Brain (organoid and tissue), 16 donors: ENCODE measurements at places on chromosomes 2 and 18.

- peak; percentile 93 for DNase-seq
Measured at GRCh38 chr2:10963155-10963554, 51.4 kb downstream of the KCNF1 start.

GRCh38 chr2:197838036-197838435, 33.6 kb downstream of the PLCL1 start:
- no peak for DNase-seq

- DNase-seq = no peak
Measured at GRCh38 chr2:233115741-233116140, 55.6 kb downstream of the INPP5D start.

DNA sequence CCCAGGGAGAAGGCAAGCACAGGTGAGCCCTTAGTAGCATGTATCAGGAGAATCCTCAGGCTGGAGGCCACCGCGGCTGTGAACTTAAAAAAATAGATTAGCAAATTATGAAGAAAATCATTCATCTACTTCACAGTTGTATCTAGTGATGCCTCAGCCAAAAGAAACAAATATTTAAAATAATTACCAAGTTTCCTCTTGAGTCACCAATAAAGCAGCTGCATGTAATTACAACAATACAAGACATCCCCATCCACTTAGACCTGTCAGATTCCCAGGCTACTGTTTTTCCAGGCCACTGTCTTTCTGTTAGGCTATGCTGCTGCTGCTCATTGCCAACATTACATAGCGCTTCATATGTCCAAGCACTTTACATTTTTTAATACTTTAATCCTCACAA, 54.6 kb upstream of the PHLPP1 start:
- DNase-seq = no peak

- peak; percentile 48 for DNase-seq
Measured at GRCh38 chr2:35864141-35864540, 491.4 kb upstream of the CRIM1 start.

DNA sequence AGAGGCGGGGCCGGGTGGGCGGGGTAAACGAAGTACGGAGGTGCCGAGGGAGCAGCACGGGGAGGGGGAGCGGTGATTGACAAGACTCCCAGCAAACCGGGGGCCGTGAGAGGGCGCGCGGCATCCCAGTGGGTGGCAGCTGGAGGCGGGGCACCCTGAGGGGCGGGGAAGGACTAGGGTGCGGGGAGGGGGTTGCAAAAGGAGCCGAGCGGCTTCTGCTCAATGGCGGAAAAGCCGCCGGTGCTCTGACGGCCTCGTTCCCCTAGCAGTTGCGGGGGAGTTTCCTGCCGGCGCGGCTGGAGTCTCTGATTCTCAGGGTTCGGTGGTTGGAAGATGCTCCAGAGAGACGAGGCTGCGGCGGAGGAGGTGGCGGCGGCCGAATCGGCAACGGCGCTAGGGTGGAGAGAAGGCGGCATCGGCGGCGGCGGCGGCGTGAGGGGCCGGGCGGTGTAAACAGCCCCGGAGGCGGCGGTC, at the start of gene PPM1B:
Gene PPM1B, plus strand, starts transcription at position 195 of the 474 bp plus-strand sequence. CDS start 32,325 bp downstream, outside the sequence.
- DNase-seq = no peak

- DNase-seq = no peak
Measured at GRCh38 chr18:58536534-58537271, 92.2 kb downstream of the ALPK2 start.

GRCh38 chr2:239378021-239378917, 22.6 kb downstream of the HDAC4 start:
- no peak for DNase-seq

- DNase-seq = peak; percentile 92
Measured at GRCh38 chr18:35005963-35006577, 35.1 kb upstream of the MAPRE2 start.

- no peak for DNase-seq
Measured at GRCh38 chr2:237874585-237875161, 15.2 kb downstream of the RAMP1 start.

DNA sequence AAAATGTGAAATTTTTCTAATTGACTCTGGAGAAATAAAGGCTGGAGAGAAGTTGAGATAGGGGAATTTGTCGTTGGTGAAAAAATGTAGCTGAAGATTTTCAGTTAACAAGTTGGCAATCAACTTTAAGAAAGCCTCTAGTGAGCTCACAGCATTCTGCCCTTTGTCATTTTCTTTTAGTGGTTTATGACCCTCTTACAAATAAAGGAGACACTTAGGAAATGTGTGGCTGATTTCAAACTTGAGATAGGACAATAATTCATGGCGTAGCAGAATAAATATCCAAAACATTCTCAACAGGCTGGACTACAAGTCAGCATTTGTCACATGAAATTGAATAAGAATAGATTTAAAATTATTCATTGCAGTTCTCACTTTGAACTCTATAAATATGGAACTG, 412.5 kb upstream of the SPHKAP start:
- no peak for DNase-seq

- DNase-seq = no peak
Measured at GRCh38 chr18:10432781-10433180, 21.7 kb upstream of the APCDD1 start.

- DNase-seq = peak; percentile 70
Measured at GRCh38 chr2:222038067-222038802, 260.6 kb downstream of the PAX3 start.

GRCh38 chr18:7723558-7723957, 156.4 kb downstream of the PTPRM start:
- no peak for DNase-seq

- DNase-seq = no peak
Measured at GRCh38 chr2:69985216-69985615, 23.8 kb upstream of the ASPRV1 start.

DNA sequence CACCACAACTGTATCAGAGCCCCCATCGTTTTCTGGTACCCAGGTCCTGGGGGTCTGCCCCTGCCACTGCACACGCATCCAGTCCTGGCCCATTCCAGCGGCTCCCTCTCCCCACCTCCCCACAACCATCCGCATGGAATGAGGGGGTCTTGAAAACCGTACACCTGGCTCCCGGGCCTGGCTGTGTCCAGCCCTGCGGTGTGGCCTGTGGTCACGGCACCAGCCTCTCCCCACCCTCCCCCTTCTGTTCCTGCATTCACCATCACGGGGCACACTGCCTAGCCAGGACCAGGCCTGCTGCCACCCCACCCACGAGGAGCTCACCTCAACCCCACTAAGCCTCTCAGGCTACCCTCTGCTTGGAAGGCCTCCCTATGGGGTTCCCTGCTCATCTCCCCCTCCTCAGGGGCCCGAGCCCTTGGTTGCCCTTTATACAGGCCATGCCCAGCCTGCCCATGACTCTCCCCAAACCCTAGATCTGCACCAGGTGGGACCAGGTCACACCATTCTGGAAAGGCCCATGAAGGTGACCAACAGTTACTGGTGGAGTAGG, 11.4 kb downstream of the GPR35 start:
- no peak for DNase-seq

DNA sequence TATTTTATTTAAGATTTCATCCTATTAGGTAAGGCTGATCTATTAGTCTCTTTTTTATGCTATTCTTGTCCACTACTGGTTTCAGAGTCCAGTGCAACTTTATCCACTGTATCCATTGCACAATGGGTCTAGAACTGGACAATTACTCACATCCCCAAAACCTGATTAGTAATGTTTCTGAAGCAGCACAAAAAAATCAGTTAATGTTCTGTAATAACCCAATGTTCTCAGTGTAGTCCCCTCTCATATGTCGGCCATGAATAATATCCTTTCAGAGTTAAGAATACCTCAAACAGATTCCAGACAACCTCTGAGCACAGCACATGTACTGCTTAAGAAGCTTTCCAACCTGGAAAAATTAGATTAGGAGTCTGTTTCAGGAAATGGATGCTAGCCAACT, 29.7 kb downstream of the MGAT4A start:
- no peak for DNase-seq

DNA sequence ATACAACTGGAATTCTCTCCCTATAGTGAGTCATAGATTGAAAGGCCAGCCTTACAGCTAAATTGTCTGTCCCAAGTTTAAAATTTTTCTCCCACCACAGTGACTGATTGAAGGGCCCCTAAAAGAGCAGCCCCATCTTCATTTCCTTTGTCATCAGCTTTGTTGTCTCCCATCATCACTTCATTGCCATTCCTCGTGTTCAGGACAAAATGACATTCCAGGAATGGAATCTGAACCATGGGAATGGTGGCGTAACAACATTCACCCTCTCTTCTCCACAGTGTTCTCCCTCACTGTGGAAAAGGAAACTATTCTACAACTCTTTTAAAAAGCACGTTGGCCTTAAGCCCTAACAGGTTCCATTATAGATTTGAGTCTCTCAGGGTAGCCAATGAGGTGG, 52.1 kb downstream of the PSTPIP2 start:
- DNase-seq = no peak

- no peak for DNase-seq
Measured at GRCh38 chr18:79486356-79487182, 90.8 kb downstream of the NFATC1 start.

- DNase-seq = no peak
Measured at GRCh38 chr2:51710222-51710621, 678.3 kb upstream of the NRXN1 start.

- DNase-seq = no peak
Measured at GRCh38 chr2:165792104-165792454, 2.0 kb downstream of the GALNT3 start.

- DNase-seq = peak; percentile 82
Measured at GRCh38 chr18:74896390-74896991, 298.8 kb downstream of the ZNF407 start.

GRCh38 chr2:69053416-69053965, 40.5 kb downstream of the ANTXR1 start:
- no peak for DNase-seq

GRCh38 chr2:63046552-63046951, 4.1 kb upstream of the OTX1 start:
- peak; percentile 41 for DNase-seq

- no peak for DNase-seq
Measured at GRCh38 chr18:857986-858385, 45.9 kb upstream of the YES1 start.

- no peak for DNase-seq
Measured at GRCh38 chr2:113873867-113874266, 16.0 kb upstream of the ACTR3 start.

- no peak for DNase-seq
Measured at GRCh38 chr2:96397756-96398530, 62.4 kb downstream of the NCAPH start.

GRCh38 chr2:168035458-168035857, 211.9 kb downstream of the STK39 start:
- no peak for DNase-seq

GRCh38 chr2:27264253-27264752, 1.5 kb upstream of the SLC30A3 start:
- DNase-seq = peak; percentile 10

DNA sequence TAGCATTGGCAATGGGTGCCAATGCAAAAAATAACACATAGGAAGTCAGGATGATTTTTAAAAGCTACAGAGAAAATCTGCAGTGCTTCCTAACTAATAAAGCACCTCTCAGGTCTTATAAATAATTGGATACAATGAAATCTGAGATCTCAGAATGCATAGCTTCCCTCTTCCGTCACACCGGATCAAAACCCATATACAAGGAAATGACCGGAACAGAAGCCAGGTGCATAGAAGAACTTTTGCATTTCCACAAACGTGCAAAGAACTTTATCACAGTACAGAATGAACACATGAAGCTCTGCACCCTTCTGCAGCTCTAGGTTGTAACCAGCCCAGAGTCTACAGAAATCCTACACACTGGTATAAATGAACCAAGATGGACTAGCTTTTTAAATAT, 145.4 kb downstream of the TCF4 start:
- DNase-seq = peak; percentile 27

DNA sequence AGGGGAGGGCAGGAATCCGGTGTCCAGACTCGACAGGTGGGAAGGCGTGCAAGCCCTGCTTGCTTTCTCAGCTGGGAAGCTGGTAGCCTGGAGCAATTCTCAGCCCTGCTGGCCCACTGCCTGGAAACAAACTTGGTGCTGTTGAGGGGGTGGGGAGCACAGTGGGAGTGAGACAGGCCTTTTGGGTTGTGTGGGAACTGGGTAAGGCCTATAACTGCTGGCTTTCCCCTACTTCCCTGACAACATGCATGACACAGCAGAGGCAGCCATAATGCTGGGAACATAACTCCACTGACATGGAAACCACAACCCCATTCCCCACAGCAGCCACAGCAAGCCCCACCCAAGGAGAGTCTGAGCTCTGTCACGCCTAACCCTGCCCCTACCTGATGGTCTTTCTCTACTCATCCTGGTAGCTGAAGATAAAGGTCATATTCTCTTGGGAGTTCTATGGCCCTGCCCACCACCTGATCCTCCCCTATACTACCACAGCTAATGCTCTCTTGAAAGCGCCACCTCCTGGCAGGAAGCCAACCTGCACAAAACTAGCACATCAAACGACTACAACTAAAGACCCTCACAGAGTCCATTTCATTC, 122.9 kb upstream of the ACVR1C start:
- DNase-seq = no peak

DNA sequence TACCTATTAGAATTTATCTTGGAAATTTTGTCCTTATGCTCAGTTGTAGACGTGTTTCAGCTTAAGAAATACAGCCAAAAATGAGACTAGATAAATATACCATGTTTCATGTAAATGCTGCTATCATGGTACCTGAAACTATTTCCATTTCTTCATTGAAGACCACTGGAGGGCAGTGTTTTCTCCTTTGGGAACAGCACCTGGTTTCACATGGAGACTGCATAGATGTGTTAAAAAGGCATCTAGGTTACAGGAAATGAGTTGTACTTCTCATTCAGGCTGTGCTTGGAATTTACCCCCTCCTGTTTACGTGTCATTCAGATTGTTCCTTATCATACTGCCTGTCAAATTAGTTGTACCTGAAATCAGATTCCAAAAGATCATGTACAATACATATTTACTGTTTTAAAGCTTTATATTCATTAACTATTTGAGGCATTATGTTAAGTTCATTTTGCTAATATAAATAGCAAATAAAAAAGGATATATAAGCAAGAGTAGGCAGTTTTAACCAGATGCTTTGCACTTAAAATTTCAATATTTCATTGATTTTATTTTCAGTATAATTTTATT, 57.3 kb upstream of the PSMD14 start:
- DNase-seq = peak; percentile 75

DNA sequence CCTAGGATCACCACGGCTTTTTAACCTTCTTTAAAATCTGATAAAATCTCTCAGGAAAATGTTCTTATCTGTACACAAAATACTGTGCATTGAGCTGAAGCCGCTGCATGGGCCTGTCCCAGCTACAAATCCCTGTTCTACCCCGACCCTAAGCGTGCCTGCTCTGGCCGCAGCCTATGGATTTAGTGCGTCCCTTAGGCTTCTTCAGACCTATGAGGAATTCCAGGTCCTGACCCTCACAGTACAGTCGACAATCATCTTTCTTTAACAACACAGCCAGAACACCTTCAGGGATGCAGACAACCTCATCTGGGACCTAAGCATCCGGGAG, 477 bp upstream of the WDCP start:
- DNase-seq = no peak
